Dorsolateral prefrontal cortex (tissue), 122 donors: ENCODE measurements at places on chromosomes 3 and 15.

- no peak for DNase-seq
Observed at GRCh38 chr15:43948691-43949325, 122.0 kb downstream of the WDR76 start.

- DNase-seq: no peak
Observed at GRCh38 chr3:137867611-137868010, 103.5 kb downstream of the SOX14 start.

GRCh38 chr15:80584973-80585525 lies 110.1 kb upstream of the ABHD17C start:
- no peak for DNase-seq

- DNase-seq: no peak
Observed at GRCh38 chr15:101568309-101568708, 78.8 kb upstream of the PCSK6 start.

GRCh38 chr3:195836476-195837135 lies 24.9 kb upstream of the MUC4 start:
- no peak for DNase-seq

- DNase-seq: no peak
Observed at GRCh38 chr3:167887096-167887495, 151.6 kb downstream of the SERPINI1 start.

DNA sequence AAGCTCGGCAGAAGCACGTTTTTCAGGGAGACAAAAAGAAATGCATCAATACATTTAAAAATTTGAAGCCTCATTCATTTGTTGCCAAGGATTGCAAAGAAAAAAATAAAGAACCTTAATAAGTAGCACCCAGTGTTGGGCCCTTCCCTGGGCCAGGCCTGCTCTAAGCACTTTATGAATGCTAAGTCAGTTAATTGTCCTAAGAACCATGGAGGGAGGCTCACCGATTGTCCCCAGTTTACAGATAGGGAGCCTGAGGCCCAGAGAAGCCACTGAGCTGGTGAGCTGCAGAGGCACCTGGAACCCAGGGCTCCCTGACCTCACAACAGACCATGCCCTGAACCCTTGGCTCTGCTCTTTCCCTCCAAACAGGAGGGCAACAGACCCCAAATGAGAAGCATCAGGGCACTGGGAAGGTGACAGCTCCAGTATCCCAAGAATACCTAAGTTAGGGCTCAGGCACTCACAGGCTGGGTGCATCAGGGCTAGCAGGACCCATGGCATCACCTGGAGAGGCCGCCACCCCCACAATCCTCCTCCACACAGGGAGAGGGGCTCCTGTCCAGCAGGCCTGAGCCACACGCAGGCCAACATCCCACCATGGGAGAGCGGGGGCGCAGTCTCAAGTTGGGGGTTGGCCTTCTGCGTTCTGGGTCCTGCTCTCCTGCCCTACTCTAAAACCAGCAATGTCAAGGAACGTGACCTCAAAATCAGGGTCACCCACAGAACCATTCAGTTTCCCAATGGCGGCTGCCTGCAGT lies 3.9 kb downstream of the GRIP2 start:
- no peak for DNase-seq

DNA sequence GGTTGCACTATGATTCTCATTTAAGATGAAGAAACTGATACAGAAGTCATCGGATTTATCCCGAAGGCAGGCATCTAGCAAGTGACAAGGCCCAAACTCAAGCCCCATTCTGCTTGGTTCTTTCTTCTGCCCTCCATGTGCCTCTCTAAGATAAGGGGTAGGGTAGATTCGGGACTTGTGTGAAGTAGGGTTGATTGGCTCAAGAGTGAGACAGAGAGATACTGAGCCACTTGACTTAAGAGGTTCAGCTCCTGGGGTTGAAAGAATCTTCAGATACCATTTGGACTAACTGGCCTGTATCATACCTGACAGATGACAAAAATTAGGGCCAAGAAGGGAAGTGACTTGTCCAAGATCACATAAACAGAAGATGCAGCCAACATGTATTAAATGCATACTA lies 891 bp downstream of the RFT1 start:
- DNase-seq: no peak

DNA sequence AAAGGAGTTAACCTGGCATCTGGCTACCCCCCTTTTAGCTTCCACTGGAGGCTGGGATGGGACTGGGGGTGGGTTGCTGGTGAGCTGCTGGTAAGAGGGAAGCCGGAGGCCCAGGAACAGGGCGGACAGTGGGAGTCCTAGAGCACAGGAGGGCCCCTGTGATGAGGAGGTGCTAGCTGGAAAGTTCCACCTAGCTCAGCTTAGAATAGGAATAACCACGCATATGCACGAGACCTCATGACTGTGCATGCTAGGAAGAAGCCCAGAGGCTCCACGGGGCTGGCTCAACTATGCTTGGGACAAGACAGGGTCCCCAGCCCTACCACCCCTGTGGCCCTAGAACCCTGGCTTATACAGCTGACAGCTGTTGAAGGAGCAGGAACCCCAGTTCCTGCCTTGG lies 34.1 kb downstream of the LINGO1 start:
- no peak for DNase-seq

DNA sequence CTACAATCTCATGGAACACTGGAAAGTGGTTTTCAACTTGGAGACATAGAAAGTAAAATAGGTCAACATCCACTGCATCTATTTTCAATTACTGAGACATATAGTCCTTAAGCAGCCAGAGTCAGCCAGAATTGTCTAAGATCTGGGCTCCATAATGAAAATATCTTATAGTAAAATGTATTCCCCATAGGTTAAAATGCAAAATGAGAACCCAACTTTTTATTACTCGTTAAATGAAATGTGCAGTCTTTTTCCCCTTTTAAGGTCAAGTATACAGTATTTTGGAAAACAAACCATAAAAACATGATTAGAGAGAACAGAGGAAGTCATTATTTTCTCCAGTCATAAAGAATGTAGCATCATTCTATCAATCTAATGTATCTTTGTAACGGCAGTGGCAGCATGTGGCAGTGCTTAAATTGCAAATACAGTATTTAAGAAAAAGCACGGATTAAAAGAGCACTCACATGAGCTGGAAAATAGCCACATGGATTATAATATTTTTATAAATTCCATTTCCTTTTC lies 64.4 kb upstream of the CPB1 start:
- DNase-seq: no peak

DNA sequence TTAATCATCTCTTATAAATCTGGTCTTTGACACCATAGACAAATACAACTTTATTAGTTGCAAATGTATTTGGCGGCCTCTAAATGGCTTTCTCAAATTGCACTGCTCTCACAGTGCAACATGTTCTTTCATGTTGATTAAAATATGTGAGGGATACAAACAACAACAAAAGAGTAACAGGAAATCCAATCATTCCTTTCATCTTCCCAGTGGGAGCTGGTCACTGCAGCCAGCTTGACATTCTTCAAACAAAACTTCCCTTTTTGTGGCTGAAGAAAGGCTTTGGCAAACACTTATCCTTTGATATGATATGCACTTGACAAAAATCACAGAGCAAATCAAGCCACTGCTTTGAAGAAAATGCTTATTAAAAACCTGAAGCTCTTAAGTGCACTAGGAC lies 973.6 kb downstream of the EPHA3 start:
- DNase-seq: no peak

- DNase-seq: no peak
Observed at GRCh38 chr15:77347197-77347596, 72.7 kb downstream of the PEAK1 start.

DNA sequence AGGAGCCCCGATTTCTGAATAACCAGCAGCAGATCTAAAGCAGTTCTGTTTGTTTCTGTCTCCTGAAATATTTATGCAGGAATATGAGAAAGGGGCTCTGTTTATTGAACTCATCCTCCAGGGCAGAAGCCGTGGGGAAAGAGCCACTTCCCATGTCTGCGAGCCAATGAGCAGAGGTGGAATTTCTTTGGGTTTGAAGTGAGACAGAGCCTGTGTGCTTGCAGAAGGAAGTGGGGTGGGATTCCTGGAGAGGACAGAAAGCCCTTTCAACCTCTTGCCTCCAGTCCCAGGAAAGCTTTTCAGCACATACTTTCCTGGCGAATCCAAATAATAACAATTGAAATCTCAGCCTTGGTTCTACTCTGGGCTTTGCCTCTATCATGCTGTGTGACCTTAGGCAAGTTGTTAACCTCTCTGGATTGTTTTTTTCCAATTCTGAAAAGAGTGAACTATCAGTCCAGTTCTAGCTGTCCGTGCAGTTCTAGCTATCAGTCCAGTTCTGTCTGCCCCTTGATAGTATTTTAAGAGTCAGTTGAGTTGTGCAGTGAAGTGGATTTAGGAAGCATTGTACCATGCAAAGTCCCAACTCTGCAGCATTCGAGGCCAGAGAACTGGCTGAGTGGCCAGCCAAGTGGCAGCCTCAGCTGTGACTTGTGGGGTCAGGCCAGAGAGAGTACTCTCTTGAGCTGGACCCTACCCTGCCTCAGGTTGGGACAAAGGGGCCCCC lies 15.9 kb downstream of the CORO2B start:
- no peak for DNase-seq

GRCh38 chr15:65653341-65653740 lies 31.6 kb downstream of the SLC24A1 start:
- no peak for DNase-seq

- DNase-seq: no peak
Observed at GRCh38 chr3:36903119-36903882, 41.6 kb downstream of the TRANK1 start.

GRCh38 chr3:139106013-139106932 lies 61.6 kb upstream of the PRR23C start:
- DNase-seq: no peak

DNA sequence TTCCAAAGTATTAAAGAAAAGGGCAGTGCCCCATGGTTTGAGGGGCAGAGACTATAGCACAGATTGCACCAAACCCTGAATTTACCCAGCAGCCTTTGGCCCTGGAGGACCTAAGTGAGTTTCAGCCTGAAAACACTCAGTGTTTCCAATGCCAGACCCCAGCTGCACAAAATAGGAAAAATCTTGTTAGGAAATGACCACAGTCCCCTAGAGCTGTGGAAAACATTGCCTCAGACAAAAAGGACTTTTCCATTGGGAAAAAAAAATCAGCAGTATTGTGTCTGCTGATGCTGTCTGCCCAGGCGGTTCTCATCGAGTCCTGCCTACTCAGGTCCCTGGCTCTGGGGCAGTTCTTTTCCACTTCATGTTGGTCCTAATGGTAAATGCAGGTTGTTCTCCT lies 121.7 kb upstream of the DLG1 start:
- no peak for DNase-seq

DNA sequence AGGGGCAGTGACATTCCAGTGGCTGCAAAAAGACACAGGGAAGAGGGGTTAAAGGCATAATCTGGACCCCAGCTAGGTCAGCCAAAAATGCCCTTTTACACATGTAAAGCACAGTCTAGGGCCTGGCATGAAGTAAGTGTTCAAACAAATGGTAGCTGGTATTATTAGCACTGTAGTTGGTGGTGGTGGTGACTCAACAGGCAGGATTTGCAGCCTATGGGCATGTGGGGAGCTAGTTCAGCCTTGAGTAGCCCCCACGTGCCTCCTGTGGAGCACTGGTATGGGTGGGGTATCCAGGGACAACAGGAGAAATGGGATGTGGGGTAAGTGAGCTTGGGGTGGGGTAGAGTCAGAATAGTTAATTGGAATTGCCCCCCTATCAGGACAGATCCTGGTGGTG lies 27.6 kb downstream of the DNASE1L3 start:
- no peak for DNase-seq

GRCh38 chr3:69510481-69511030 lies 124.7 kb upstream of the FRMD4B start:
- DNase-seq: no peak

GRCh38 chr3:161607056-161607455 lies 110.4 kb downstream of the OTOL1 start:
- DNase-seq: no peak

- no peak for DNase-seq
Observed at GRCh38 chr15:23095796-23096195, 40.8 kb downstream of the GOLGA6L1 start.

DNA sequence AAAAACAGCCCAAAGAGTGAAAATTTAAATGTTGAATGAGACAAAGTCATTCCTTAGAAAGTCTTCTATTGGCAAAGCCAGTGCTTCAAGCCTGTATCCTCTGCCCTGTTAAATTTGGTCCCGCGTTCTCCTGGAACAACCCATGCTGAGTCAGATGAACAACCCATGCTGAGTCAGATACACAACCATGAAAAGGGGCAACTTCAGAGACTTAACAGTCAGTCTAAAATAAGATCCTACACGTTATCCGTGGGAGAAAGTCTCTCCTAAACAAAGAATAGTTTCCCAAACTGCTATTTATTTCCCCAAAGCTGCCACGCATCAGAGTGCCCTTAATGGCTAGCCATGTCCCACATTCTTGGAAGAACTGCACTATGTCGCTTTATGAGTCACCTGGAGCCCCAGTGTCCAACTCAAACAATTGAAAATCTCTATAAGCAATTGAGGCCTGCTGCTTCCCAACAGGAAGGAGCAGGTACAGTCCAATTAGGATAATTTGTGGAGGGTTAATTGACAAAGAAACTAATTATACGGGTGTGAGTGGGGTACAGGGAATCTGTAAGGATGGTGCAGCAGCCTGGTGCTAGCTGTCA lies 66.1 kb downstream of the WHAMM start:
- DNase-seq: no peak

DNA sequence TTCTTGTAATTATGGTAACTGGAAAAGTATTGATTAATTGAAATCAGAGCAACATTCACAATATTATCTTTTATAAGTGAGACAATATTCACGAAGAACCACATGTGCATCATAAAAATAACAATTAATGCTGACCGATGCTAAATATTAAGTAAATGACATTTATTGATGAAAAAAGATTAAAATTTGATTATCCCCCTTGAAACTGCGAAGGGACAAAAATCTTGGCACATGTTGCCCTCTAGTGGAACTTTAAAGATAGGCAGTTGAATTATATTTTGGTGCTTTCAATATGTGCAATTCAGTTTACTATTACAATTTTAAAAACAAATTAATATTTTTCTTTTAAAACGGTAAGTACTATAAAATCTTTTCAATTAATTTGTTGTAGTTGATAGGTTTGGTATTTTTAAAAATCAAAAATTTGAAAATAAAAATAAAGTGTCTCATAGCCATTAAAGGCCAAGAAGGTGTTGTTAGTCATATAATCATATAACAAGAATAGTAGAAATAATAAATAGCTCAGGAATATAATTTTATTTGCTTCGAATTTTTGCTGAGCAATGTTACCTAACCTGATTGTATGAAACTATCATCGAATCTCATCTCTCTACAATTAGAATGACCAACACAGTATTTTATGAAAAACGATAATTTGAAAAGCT lies 270.2 kb downstream of the ROBO1 start:
- no peak for DNase-seq

DNA sequence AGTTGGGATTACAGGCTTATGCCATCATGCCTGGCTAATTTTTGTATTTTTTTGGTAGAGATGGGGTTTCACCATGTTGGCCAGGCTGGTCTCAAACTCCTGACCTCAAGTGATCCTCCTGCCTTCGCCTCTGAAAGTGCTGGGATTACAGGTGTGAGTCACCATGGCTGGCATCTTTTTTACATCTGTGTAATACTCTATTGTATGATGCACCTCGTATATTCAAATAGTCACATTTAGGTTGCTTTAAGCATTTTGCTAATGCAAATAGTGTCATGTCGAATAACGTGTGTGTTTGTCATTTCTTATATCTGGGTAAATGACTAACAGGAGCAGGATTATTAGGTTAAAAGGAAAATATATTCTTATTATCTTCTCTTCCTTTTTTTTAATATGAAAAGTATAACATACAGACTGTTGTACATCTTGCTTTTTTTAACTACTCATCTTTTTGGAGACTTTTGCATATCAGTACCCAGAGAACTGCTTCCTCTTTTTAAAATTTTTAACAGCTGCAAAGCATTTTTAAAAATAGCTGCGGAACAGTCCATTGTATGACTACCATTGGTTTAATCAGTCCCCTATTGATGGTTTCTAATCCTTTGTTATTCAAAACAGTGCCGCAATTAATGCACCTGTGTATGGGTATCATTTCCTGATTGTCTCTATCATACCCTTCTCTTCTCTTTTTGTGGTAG lies 13.4 kb downstream of the SCAMP5 start:
- no peak for DNase-seq
